Uterine smooth muscle cell (primary cell): ENCODE measurements at places on chromosomes 13 and 19. TPM values are rescaled to one million over a fixed set of nuclear protein-coding genes. Genes with fewer than 3 reads are reported as not detected.

Gene USHBP1
- under 0.01 TPM in 1 of 2 replicates, not detected in the other for total RNA-seq

Gene ZBTB7A
- 28.7 and 29.7 TPM in 2 replicates for total RNA-seq

Gene NXNL1
- total RNA-seq = not detected in 2 replicates

Gene C19orf85
- total RNA-seq = not detected in 2 replicates

Gene OR7A17
- total RNA-seq = not detected in 2 replicates

Gene GPR4
- total RNA-seq = 0.11 and 0.12 TPM in 2 replicates

Gene PLPPR3
- total RNA-seq = 0.12 TPM in 1 of 2 replicates, not detected in the other

Gene SIX5
- 7.0 and 13.6 TPM in 2 replicates for total RNA-seq

Gene CBLC
- not detected in 2 replicates for total RNA-seq

Gene OLFM4
- 0.12 TPM in 1 of 2 replicates, not detected in the other for total RNA-seq

Gene LGALS7
- not detected in 2 replicates for total RNA-seq

Gene ZNF66
- 1.7 and 4.0 TPM in 2 replicates for total RNA-seq

Gene WASF3
- 7.6 and 10.2 TPM in 2 replicates for total RNA-seq

Gene FFAR2
- not detected in 2 replicates for total RNA-seq

Gene GPATCH1
- 7.1 and 7.7 TPM in 2 replicates for total RNA-seq

Gene GNA15
- total RNA-seq = 0.11 and 0.50 TPM in 2 replicates

Gene CLN5
- total RNA-seq = 19.7 and 22.5 TPM in 2 replicates

Gene LILRA6
- total RNA-seq = not detected in 2 replicates

Gene SIGLEC7
- not detected in 2 replicates for total RNA-seq

Gene IFNL1
- total RNA-seq = not detected in 2 replicates

Gene ANGPTL8
- not detected in 2 replicates for total RNA-seq

Gene CALR3
- total RNA-seq = 0.22 TPM in 1 of 2 replicates, not detected in the other
